ENCODE measurements at places on chromosomes 7 and 10.

DNA sequence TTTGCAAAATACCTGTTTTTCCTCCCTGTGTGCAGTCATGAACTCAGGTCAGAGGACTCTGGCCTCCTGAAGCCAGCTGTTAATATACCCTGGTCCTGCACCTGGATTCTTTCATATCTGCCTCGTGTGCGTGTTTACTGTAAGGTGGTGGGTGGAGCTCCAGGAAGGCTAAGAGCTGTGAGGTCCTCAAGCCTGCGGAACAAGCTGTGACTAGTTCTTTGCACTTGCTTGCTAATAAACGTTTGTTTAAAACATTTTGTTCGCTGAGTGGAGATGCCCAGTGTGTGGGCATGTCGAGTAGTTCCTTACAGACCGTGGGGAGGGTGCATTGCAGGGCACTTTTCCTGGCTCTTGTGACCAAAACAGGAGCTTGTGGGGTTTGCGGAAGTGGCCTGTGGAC is 139.0 kb downstream of the DOCK1 start:
- no peak for DNase-seq

DNA sequence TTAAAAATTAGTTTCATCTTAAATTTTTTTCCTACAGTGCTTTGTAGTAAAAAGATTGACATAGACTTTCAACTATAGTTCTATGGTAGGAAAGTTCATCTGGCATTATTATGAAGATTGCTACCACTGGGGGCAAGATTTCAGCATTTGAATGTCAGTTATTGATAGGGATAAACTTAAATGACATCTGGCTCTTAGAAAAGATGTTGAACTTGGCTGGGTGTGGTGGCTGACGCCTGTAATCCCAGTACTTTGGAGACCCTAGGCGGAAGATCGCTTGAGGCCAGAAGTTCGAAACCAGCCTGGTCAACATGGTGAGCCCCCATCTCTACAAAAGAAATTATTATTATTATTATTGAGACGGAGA is 1.4 kb upstream of the TRA2A start:
- no peak for DNase-seq

DNA sequence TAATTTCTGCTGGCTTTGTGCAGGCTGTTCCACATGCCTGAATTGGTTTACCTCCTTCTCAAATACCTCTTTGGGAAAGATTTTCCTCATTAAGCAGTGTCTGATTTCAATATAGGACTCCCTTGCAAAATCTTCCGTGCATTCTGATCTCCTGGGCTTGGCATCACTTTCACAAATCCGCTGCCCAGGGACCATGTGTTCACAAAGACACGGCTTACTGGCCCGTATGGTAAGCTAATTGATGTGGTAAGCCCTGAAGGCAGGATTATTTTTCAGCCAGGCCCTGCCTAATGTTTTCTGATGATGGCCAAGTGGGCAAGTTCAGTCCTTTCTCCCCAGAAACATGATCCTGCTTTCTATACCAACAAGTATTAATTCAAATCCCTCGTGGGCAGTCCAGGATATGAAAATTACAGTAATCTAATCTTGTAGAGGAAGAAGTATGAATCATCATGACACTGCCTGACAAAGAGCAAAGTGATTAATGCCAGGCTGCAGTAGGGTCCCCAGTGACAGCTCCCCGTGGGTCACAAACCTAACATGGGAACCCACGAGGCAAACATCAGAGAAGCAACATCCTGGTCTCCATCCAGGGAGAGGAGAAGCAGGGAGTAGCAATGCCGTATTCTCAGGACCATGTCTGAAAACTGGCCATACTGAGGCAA is 11.6 kb upstream of the SVIL start:
- DNase-seq: no peak

DNA sequence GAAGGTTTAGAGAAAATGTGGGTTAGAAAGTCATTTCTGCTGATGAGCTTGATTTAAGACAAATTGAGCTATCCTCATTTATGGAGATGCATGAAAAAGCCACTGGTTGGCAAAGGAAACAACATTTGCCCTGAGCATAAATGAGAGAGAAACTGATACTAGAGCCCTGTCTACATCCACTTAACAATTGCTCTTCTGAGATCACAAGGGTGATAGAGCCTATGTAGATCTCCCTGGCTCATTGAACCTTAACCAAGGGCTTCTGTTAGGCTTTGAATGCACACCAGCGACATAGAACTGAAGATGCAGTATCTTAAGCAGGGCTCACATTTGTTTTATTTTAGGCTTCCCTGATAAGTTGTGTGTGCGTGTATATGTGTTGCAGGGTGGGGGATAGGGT is 35.0 kb downstream of the GPR141 start:
- DNase-seq: no peak

DNA sequence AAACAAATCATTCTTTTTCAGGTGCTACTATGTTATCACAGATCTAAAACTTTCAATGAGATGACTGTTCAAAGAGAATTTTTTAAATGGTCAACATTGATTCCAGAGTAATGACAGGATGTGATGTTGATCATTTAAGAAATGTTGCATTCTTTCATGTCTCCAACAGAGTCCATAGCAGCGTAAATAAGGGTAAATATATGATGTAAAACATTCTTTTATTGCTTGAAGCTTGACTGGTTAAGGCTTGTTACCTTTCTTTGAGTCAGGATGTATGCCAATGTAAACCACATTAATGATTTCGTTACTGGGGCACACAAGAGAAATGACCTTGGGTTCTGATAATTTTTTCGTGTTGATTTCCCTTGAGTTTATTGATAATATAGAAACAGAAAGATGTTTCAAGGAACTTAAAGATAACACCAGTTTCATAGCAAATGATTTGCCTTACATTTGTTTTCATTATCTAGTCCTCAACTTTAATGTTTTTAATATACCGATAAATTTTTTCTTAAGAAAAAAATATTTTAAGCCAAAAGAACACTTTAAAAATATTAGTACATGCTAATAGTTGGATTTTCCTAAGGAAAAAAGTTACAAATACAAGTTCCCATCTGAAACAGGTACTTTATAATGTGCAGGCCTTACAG is 3.5 kb downstream of the STK17A start:
- DNase-seq: no peak

- DNase-seq: no peak
Observed at GRCh38 chr10:121411004-121411403, 187.2 kb downstream of the FGFR2 start.

GRCh38 chr10:121065330-121065729 is 214.2 kb downstream of the WDR11 start:
- DNase-seq: no peak

DNA sequence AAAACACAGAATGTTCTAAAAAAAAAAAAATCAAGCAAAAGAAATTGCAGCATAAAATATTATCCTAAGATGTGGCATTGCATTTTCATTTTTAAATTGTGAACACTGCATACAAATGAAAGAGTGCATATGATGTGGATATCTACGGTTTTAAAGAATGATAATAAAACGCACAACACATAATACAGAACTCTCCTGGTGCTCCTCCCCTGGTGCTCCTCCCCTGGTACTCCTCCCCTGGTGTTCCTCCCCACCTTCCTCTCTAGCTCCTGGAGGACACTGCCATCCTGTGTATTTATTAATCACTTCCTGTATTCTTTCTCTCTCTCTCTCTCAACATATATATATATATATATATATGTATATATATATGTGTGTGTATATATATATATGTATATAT is 100.1 kb downstream of the SLC37A3 start:
- DNase-seq: no peak

GRCh38 chr7:94710256-94710655 is 54.3 kb upstream of the SGCE start:
- DNase-seq: no peak

GRCh38 chr7:84529480-84530205 is 335.1 kb upstream of the SEMA3A start:
- no peak for DNase-seq

DNA sequence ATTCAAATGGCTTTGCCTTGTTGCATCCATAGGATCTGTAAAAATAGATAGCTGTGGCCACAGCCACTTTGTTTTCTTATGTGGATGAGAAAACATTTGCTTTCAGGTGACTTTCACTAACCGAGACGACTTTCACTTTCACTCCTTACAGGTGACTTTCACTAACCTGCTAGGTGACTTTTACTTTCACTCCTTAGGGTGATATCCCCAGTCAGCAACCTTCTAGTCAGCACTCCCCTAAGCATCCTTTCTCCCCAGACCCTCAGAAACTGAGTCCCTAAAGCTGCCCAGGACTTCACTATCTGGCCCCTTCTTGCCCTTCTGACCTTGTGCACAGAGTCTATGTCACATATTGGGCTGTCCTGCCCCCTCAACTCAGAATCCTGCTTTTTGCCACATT is 177.5 kb downstream of the RELN start:
- no peak for DNase-seq

GRCh38 chr7:43431020-43431595 is 151.8 kb upstream of the STK17A start:
- DNase-seq: no peak

DNA sequence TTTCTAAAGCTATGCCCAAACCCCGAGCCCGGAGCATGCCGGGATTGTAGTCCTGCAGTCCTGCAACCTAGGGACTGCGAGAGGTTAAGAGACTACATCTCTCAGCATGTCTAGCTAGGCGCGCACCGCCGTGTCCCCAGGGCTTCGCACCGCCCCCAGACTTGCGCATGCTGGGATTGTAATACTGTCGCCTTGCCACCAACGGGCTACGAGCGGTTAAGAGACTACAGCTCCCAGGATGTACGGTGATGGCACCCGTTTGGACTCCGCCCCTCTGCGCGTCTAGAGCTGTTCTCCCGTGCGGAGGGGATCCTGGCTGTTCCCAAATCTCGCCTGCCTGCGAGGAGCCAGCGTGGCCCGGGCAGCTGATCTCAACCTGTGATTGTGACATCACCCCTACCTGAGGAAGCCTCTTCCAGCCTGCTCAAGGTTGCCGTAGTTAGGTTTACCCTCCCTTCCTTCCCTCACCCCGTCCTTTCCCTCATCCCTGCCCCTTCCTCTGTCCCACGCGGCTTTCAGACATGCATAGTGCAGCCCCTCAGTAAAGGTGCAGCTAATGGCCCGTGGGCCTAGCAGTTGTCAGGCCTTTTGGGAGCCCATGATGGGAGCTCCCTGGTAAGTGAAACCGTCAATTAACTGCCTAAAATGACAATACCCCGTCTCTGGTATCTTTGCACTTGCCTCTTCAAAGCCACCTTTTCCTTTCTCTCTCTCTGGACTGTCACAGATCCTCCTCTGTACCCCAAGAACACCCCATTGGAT is 6.3 kb upstream of the ZNF736 start:
- no peak for DNase-seq

DNA sequence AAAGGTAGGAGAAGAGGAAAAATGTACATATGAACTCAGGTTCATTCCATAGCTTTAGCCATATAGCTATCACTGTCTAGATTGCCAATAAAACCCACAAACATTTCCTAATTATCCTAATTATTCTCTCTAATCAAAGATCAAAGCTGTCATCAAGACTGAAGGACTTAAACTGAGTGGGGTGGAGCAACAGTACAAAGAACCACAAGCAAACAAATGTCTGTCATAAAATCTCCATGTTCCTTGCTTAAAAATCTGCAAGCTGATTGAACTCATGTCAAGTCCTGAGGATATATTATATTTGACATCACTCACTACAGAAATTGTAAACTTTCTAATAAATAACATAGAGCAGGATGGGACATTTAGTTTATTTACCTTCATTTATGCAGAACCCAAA is 315.9 kb downstream of the SNX13 start:
- no peak for DNase-seq

DNA sequence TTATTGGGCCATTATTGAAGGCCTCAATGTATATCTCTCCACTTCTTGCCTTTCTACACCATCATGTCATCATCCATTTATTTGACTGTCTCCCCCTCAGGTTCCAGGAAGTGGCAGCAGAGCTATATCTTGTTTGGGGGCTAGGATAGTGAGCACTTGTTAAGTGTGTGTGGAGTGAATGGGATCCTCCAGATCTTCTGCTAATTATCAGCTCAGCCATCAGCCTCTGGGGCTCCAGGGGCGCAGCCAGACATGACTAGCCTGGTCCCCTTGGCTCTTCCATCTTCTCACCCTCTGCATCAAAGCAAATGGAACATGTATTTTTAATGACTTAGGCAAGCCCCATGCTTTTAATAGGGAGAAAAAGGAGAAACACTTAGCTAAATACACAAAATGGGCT is 176.5 kb downstream of the ARHGAP12 start:
- no peak for DNase-seq

GRCh38 chr10:75651417-75651816 is 220.0 kb downstream of the LRMDA start:
- no peak for DNase-seq

DNA sequence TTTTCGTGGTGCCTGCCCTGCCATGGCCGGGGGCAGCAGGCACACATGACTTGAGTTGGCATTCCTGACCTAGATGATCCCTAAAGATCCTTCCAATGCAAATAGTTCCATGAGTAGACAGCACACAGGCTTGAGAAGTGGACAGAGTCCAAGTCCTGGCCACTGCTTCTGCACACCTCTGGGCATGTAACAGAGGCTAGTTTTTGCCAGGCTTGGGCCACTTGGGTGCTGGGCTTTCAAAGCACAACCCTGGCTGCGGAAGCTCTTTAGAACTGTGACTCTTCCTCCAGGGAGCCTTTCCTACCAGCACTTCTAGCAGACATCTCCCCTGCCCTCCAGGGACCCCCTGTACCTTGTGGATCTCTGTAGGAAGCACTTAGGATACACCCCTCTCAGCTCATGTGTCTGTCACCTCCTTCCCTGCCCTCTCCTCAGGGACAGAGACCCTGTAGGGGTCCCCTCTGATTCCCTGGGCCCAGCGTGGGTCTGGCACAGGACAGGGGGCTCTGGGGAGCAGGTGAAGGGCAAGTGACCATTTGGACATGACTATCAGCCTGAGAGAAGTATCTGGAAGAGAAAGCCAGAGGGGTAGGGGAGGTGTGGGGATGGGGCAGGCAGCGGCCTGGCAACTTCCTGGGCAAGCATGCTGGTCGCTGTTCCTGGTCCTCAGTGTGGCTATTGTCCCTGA is 36.2 kb downstream of the ZCCHC24 start:
- no peak for DNase-seq

GRCh38 chr7:150993511-150993910 is 2.7 kb downstream of the NOS3 start:
- DNase-seq: no peak

GRCh38 chr7:9022456-9022855 is 589.0 kb downstream of the NXPH1 start:
- no peak for DNase-seq

- DNase-seq: no peak
Observed at GRCh38 chr7:8146788-8147413, 115.1 kb downstream of the ICA1 start.

- no peak for DNase-seq
Observed at GRCh38 chr10:8174762-8175161, 120.3 kb downstream of the GATA3 start.

GRCh38 chr7:14449291-14449690 is 453.3 kb downstream of the DGKB start:
- no peak for DNase-seq

All from cortex of kidney (tissue), 1 donor.